Stimulated activated CD8-positive, alpha-beta memory T cell treated with anti-CD3 and anti-CD28 coated beads, Interleukin-4, amount 100 ng/mL, for 4 hours (primary cell): ENCODE measurements at places on chromosomes 11 and 22.

- DNase-seq: no peak
Measured at GRCh38 chr11:33899400-33900037, 7.6 kb upstream of the LMO2 start.

DNA sequence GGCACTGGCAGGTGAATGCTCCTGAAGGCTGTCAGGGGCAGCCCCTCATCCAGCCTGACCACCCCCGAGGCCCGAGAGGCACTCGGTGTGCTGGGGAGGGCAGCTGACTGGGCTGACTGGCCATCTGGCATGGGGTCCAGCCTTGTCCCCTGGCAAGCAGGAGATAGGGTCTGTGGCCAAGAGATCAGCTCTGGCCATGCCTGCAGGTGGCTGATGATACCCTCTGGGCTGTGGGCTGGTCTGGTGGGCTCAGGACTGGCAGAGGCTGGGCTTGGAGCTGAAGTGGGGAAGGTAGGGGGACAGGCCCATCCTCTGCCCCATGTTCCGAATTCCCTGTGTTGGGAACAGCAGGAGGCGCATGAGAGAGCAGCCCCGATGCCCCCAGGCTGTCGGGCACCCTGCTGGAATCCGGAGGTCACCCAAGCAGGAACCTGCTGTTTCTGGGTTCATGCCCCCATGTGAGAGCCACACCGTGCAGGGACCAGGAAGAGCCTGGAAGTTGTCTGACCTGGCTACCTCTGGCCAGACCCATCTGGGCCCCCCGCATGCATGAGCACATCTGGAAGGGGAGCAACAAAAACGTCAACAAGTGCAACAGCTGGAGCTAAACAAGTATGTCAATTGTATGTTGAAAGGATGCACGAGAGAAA is 527.0 kb downstream of the TBC1D22A start:
- no peak for DNase-seq

GRCh38 chr11:132056689-132057088 is 686.3 kb downstream of the NTM start:
- no peak for DNase-seq

DNA sequence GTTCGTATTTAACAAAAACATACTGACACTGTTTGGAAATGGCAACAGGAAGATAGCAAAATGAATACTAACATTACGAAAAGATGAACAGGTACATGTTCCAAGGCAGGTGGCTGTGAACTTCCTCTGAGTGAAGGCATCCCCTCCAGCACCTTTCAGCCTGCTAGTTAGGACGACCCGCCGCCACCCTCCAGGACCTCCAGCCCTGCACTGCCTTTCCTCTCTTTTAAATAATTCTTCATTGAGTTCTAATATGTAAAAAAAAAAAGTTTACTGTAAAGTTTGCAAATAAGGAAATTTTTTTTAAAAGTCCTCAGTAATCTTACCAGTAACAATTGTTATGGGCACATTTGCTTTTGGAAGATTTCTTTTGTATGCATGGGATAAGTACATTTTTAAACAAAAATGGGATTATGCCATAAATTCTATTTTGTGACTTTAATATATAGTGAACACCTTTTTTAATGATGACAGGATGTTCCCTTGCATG is 6.0 kb downstream of the NEAT1 start:
- no peak for DNase-seq

- no peak for DNase-seq
Measured at GRCh38 chr11:80862011-80862410, 1421.2 kb upstream of the TENM4 start.

GRCh38 chr22:23283591-23284503 is 103.5 kb downstream of the BCR start:
- DNase-seq: no peak

DNA sequence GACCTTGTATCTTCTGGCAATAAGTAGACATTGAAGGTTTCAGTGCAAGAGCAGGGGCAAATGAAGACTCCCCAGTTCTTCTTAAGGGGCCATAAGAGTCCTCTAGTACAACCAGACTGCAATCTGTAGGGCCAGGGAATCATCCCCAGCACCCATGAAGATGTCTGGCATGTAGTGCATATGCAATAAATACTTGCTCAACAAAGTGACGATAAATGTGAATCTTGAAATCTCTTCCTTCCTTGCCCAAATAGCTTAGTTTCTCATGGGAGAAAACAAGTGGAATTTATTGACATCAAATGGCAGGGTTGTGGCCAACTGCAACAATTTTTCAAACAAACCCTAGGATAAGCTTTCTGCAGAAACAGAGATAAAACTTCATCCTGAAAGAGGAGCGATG is 107.6 kb downstream of the ABTB2 start:
- no peak for DNase-seq
